HEK293T (cell line): ENCODE measurements at places on chromosomes 16 and 17.

DNA sequence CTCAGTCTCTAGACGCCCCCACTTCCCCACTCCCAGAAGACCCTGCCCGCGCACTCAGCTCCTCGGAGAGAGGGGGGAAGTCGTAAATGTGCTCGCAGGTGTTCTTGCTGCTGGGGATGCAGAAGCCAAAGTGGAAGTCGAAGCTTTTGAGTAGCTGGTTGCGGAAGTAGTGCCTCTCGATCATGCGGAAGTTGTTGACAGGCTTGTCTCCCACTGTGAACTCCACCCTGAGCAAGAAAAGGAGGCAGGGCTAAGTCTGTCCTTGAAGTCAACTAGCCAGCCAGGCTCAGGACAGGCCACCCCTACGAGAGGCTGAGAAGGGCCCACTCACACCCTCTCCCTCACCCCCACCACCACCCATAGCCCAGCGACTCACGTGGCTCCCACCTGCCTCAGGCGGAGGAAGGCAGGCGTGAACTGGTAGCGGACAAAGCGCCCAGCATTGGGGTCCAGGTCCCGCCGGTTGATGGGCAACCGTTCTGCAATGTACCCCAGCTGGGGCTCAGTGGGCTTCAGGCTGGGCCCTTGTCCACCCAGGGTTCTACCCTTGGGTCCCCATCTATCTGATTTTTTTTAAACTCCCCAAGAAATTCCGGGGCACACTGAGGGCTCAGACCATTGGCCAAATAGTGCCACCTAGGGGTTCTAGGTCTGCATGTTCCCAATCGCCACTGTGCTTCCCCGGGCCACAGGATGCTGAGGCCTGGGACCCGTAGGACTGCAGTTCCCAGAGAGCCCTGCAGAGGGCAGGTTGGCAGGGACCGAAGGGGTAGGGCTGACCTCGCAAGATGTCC, 4.6 kb downstream of the UNC119 start:
- DNase-seq = peak; percentile 71

DNA sequence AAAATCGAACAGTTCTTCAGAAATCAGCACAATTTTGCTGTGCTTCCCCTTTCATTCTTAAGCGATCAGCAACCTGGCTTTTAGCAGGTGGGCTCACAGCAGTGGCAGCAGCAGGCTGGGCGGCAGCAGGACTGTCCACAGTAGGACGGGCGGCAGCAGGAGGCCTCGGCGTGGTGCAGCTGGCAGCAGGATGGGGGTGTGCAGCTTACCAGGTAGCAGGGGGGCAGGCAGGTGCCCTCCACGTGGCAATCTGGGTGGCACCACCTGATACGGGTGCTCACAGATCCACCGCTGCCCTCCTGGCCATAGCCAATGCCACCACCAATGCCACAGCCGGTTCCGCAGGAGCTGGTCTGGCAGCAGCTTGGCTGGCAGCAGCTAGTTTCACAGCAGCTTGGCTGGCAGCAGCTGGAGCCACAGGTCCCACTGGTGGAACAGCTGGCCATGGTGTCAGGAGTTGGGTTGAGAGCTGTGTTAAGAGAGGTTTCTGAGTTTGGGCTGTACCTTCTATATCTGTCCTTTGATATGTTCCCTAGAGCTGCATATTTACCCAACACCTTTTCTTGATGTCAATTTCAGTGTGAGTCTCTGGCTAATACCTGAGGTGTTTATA, at the start of gene KRTAP1-4:
Gene KRTAP1-4, minus strand, starts transcription at position 563 of the 613 bp plus-strand sequence. Its CDS starts 117 bp downstream, at position 446.
- no peak for DNase-seq

DNA sequence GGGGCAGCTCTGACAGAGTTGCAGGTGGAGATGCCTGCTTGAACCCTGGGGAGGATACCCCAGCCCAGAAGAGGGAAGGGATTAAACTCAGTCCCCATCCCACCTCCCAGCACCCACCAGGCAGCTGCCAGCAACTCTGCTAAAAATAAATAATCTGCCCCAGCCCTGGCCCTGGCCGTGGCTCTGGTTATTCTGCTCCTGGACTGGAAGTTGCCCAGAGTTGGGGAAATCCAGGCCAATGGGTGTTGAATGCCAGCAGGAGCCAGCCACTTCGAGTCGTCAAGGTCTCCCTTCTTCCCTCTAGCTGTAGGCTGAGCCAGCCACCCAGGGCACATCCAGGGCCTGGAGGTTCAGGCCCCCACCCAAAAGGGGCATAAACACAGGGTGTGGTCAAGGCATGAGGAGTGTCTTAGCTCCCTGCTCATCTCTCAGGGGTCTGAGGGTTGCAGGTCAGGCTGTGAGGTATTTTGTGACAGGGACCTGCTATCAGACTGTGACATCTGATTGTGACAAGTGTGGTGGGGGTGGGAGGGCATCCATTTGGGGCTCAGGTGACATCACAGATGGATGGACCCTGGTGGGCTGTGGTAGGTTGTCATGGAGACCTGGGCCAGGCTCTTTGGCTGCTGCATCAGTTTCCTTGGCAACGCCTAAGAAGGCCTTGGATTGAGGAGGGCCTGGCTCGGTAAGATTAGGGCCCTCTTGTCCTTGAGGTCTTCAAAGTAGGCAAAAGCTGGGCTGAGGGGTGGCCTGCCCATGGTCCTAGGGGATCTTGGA, 1.0 kb upstream of the RRAD start:
- DNase-seq = no peak

DNA sequence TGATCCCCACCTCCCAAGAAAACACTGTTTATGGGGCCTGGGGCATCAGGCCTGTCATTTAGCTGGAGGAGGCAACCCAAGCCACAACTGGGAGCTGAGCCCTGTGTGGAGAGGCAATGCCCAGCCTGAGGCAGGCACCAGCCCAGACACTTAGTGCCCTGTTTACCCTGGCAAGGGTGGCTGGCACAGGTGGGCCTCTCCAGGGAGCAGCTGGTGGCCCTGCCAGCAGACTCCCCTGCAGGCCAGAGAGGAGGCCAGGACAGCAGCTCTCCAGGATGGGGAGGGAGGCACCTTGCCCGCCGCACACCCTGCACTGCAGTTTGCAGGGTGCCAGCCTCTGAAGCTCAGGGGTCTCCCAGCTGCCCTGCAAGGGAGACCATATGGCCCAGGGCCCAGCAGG, 9.1 kb upstream of the TMEM92 start:
- DNase-seq = no peak

DNA sequence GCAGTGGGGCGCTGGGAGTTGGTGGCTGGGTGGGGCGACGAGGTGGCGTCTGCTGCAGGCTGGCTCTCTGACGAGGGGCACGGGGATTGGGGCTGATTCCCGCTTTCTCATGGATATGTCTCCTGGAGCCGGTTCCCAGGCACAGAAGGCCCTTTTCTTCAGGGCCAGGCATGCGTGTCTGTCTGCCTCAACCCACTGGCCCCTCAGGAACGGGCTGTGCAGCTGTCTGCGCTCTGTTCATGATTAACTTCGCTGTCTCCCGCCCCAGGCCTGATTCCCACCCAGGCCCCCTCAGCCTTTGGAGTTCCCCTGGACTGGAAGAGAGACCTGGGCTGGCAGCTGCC, 53.1 kb downstream of the RAP1GAP2 start:
- DNase-seq = no peak

DNA sequence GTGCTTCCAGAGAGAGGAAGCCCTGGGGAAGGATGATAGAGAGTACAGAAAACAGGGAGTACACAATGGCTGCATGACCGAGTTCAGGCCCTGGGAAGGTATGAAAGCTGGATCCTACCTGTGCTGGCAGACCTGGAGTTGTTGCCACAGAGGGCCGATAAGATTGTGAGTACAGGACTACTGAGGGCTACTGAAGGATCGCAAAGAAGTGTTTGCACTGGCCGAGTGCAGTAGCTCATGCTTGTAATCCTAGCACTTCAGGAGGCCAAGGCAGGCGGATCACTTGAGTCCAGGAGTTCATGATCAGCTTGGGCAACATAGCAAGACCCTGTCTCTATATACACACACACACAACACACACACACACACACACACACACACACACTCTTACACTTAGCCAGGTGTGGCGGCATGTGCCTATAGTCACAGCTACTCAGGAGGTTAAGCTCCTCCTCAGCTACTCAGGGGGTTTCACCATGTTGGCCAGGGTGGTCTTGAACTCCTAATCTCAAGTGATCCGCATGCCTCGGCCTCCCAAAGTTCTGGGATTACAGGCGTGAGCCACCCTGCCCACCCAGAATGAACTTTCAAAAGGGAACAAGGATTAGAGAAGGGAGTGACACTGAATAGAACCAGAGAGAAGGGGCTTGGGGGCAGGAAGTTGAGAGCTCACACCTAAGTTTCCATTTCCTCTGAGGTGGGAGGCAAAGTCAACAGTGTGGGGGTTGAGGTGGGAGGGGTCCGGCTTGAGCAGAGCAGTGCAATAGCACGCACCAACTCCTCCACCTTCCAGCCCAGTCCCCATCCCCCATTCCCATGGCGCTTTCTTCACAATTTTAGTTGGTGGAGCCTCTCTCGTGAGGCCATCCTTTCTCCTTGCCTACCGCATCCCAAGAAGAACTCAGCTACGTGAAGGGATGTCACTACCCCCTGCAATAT, 7.5 kb downstream of the SCIMP start:
- DNase-seq = no peak

GRCh38 chr16:9422762-9423513, 331.5 kb downstream of the HAPSTR1 start:
- DNase-seq = no peak

- no peak for DNase-seq
Observed at GRCh38 chr16:50038756-50039529, 13.9 kb downstream of the CNEP1R1 start.

- DNase-seq = no peak
Observed at GRCh38 chr16:53689636-53690035, 14.0 kb downstream of the RPGRIP1L start.

GRCh38 chr17:20184977-20185619, 175.9 kb downstream of the SPECC1 start:
- DNase-seq = no peak

GRCh38 chr17:67700037-67700724, 17.6 kb upstream of the NOL11 start:
- no peak for DNase-seq

DNA sequence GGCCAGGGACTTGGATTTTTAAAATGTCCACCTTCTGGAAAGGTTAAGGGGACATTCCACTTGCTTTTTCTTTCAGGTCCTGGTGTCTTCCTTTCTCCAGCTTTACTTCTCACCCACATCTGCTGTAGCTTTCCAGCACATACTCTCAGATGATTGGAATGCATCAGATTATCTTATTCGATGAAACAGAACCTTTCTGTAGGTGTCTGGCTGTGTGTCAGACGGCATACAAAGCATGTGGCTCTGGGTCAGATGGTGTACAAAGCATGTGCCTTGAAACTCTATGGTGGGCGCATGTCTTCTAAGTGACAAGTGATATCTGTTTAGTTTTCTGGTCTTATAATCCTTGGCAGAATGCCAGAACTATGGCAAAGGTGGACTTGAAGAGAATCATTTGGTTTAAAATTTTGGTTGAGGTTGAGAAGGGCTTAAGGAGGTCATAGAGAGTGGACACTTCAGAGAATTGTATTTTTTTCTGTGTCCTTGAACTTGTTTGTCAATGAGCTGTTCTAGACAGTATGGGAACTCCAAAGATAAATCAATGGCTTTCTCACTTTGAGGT, 125.3 kb downstream of the FTO start:
- no peak for DNase-seq

GRCh38 chr17:77528516-77529327, 388.0 kb downstream of the SEC14L1 start:
- DNase-seq = peak; percentile 73

DNA sequence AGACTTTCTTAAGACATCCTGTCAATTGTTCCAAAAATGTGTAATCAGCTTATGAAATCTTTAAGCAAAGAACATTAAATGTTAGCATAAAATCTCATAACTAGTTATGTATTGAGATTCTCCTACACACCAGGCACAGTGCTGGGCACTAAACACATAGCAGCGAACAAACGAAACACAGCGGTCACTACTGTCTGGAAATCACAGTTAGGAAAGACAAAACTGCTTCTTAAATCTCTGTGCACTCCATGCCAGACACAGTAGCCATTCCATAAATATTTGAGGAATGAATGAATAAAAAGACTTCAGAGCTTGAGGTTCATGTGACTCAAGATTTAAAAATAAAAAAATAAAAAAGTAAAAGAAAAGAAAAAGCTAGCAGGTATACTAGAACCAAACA, 20.1 kb downstream of the TOX3 start:
- no peak for DNase-seq

GRCh38 chr17:46124695-46125592, 68.3 kb downstream of the KANSL1 start:
- no peak for DNase-seq

DNA sequence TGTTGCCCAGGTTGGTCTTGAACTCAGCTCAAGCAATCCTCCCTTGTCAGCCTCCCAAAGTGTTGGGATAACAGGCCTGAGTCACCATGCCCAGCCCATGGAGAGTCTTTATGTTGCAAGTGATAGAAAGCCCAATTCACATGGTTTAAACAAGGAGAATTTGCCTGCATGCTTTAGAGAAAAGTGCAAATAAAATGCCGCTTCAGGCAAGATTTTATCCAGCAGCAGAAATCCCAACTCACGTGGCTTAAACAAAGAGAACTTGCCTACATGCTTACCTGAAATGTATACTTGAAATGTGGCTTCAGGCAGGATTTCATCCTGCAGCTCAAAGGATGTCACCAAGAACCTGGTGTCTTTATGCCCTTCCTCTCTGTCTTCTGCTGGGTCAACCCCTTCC, 28.8 kb upstream of the XYLT2 start:
- no peak for DNase-seq

GRCh38 chr16:12586701-12587100, 217.0 kb downstream of the CPPED1 start:
- DNase-seq = no peak

GRCh38 chr16:89869911-89870310, 3.5 kb upstream of the TCF25 start:
- DNase-seq = no peak

GRCh38 chr17:20084621-20085282, 75.6 kb downstream of the SPECC1 start:
- DNase-seq = no peak

- no peak for DNase-seq
Observed at GRCh38 chr17:38463451-38463858, 35.2 kb downstream of the ARHGAP23 start.

DNA sequence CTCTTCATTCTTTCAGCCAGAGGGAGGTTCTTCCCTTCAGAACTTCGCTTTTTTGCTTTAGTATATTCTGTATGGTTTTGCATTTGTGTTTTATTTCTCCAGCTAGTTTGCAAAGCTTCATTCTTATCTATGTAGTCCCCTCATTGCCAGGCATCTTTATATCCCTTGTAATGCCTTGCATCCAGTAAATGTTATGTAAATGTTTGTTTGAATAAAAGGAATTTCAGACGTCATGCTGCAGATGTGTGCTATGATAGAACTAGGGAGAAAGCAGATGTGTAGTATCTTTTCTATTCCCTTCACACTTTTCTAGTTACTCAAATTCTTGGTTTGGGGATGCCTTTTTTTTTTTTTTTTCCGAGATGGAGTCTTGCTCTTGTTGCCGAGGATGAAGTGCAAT, 62.6 kb upstream of the RASL10B start:
- no peak for DNase-seq

GRCh38 chr17:213286-214105, 32.0 kb upstream of the DOC2B start:
- no peak for DNase-seq
